ENCODE measurements at places on chromosomes 11 and 22. TPM values are rescaled to one million over a fixed set of nuclear protein-coding genes. Genes with fewer than 3 reads are reported as not detected.

DNA sequence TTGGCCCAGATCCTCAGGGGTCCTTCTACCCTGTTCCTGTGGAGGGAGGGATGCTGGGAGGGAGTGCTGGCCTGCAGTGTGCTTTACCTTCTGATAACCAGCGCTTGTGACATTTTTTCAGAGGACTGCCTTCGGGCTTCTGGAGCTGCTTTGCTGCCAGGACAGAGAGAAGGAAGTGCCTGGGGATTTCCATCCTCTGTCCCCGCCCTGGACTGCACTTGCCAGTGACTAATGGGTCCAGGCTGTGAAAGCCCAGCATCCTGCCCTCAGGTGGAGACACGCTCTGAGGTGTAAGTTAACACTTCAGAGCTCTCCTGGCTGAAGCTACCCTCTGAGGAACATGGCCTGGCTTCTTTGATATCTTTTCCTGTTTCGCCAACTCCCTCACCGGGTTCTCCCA is 158.7 kb upstream of the SYT13 start:
- DNase-seq, result no peak

The VPREB3 gene
- 0.62 TPM for polyA plus RNA-seq

- no peak for DNase-seq
These were observed 109.5 kb upstream of the PARVA start for GRCh38 chr11:12267921-12268320.

GRCh38 chr22:19626666-19627065 is 87.6 kb upstream of the SEPTIN5 start:
- no peak for DNase-seq

The TTC36 gene
- 2.0 TPM for polyA plus RNA-seq

DNA sequence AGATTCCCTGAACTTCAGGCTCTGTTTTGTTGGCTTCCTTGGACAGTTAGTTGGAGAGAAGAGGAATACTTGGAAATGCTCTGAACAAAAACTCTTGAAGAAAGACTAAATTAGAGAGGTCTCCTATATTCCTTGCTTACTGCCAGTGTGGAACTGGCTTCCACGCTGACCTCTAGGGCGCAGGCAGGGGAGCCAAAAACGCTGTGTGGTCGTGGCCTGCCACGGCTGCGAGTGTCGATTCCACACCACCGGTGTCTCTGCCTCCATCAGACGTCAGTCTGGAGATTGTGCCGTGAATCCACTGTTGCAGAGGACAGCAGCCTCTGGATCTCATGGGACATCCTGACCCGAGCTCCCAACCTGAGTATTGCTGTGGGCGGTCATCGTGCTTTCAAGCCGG is 37.5 kb upstream of the RAB1B start:
- DNase-seq, result no peak

DNA sequence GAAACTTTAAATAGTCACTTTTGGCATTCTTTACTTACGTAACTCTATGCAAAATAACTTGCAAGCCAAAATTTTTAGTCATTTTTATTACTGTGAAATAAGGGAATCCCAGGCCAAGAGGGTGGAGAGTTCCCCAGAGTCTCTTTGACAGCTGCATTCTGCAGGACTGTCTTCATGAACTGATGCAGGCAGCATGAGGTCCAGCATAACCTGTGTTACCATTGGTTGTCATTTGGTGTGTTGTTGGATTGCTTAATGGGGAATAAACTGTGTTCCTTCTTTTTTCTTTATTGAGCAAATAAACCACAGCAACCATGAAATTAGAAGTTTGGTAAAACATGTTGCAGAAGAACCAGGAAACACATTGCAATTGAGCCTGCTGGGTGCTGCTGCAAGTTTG is 24.6 kb downstream of the MMP27 start:
- no peak for DNase-seq

- no peak for DNase-seq
These were observed 3.6 kb upstream of the MRPL23 start for GRCh38 chr11:1943576-1943975.

The HIC2 gene
- 10.8 TPM for polyA plus RNA-seq

The LRRC56 gene
- polyA plus RNA-seq, result 5.3 TPM

The TBX1 gene
- polyA plus RNA-seq, result 0.32 TPM

The FBXO3 gene
- polyA plus RNA-seq, result 62.2 TPM

DNA sequence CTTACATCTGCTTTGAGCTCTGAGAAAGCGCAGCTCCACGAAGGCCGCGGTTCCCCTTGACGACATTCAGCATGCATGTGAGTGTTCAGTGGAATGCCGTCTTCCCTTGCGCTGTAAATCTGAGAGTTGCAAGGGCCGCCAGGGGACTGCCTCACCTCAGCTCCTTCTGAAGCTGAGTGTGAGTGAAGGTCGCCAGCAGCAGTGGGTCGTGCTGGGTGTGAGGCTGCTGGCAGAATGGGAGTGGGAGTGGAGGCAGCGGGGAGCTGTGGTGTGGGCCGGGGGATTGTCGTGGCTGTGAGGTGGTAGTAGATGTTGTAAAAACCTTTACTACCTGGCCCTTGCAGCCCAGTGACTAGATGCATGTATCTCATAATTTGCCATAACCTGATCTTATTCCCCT is 65.2 kb downstream of the PPP6R2 start:
- DNase-seq, result no peak

- DNase-seq, result no peak
These were observed 1.4 kb downstream of the CHRNA10 start for GRCh38 chr11:3669742-3670183.

The MLC1 gene
- polyA plus RNA-seq, result 1.1 TPM

The BIK gene
- polyA plus RNA-seq, result 1.0 TPM

DNA sequence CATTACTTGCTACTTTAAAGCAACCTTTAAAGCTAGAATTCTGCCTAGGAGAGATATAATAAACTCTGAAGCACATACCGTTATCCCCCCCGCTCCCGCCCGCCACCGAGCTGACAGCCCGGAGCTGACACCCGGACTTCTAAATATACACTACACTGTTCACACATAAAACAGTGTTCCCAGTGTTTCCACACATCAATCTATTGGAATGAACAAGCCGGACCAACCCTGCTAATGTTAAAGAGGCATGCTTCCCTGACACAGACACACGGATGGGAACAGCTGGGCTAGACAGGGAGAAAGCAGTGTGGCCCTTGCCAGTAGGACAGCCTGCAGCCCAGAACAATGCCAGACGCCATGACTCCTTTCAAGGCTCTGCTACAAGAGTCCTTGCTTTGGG is 108.4 kb upstream of the CSNK2A3 start:
- no peak for DNase-seq

GRCh38 chr11:68689737-68690625 is 5.6 kb downstream of the GAL start:
- no peak for DNase-seq

DNA sequence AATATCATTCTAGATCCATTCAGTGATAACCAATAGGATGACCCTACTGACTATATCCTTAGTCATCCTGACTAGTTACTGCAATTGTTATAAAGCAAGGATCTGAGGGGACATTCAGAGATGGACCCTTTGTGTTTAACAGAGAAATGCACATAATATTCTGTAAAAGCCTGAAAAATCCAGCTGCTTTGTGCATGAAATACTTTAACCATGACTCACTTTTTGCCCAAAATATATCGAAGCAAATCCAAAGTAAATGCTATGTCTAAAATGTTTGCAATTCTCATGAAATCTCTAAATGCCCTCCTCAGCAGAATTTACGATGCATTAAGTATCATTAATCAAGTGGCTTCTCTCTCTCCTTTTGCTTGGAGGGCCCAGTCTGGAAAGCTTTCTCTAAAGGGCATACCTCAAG is 178.8 kb upstream of the MTMR2 start:
- no peak for DNase-seq

The MMP10 gene
- 0.11 TPM for polyA plus RNA-seq

The NCR3LG1 gene
- polyA plus RNA-seq, result 1.1 TPM

- DNase-seq, result no peak
These were observed 11.4 kb upstream of the PITPNB start for GRCh38 chr22:27930331-27931060.

- no peak for DNase-seq
These were observed 17.2 kb downstream of the MYEOV start for GRCh38 chr11:69310934-69311766.

GRCh38 chr11:113184498-113184897 is 129.9 kb upstream of the TTC12 start:
- no peak for DNase-seq

The OR8D4 gene
- polyA plus RNA-seq, result not detected

GRCh38 chr22:39669432-39669831 is 98.9 kb downstream of the CACNA1I start:
- no peak for DNase-seq

- DNase-seq, result no peak
These were observed 46.8 kb upstream of the PGR start for GRCh38 chr11:101176381-101176780.

DNA sequence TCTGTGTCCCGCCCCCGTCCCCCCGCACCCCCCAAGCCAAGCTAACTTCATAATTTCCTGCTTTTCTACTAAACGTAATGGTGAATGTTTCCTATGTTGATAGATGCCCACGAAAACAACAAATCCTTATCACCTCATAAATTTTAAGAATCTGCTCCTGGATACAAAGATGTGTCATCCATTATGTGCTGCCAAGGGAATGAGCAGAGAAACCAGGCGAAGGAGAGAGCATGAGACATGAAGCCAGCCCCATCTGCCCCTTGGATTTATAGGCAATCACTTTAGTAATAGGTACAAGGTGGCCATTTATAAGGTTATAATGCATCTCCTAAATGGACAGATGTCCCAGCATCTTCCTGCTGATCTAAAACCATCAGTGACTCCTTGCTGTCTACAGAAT is 30.3 kb downstream of the LAYN start:
- DNase-seq, result no peak

The CTSD gene
- 252 TPM for polyA plus RNA-seq

GRCh38 chr22:36286096-36286957 is 33.4 kb downstream of the APOL1 start:
- DNase-seq, result no peak

DNA sequence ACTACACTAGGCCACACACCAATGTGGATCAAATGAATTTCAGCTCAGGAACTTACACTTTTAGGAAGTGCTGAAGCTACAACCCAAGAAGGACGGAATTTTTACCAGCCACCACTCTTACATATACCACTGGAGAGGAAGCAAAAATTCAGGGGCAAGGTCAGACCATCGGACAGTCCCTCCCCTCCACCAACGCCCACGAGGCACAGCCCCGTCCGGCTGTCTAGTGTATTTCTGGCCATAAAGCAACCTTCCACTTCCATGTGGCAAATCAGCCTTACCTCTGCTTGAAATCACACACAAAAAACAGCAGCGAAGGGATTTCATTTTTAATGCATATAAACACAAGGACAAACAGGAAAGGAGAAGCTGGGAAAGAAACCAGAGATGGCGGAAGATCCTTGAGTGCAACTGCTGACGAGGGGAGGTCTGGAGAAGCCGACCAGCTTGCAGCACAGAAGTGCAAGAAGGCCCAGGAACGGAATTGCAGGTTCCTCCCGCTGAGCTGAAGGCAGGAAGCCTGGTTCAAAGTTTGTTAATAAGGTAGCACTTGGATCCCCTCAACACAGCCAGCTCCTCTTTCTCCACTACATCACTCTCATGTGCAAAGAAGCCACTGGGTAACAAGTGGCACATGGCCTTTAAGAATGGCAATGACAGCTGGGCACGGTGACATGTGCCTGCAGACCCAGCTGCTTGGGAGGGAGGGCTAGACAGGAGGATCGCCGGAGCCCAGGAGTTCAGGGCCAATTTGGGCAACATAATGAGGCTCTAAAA is 71.5 kb downstream of the SHANK2 start:
- no peak for DNase-seq

GRCh38 chr22:24141586-24141985 is 39.7 kb upstream of the SUSD2 start:
- no peak for DNase-seq

DNA sequence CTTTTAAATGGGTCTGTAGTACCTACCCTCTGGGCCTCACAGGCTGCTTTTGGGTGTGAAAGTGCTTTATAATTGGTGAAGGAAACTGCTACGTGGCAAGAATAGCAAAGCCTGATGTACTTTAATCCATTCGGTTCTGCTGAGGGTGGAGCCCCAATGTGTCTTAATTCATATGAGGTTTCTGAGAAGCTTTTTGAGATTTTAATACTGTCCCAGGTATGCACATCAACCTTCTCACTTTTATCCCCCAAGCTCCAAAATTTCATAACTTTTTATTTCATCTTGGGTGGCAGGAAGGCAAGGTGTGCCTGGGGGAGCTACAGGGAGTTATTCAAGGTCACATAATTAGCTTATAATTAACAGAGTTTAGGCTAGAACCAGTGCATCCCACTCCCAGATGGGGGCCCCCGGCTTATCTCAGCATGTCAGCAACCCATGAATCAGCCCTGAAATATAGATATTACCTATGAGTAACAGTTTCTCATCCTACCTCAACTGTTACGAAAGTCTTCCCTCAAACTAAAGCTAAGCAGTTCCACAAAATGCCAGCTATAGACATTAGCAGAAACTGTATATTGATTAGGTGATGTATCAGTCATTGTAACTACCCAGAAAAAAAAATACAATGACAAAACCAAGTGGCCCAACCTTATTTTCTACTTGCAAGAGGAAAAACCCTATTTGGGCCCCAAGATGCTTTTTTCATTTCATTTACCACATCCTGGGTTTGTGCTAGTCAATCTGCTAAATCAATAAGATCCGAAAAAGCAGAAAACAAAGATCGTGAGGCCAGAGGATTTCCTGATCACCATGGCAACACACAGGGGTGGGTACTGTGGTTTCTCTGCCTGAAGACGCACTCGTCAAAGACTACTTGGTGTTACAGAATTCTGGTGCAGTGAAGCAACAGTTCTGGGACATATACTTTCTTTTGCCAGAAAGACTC is 26.7 kb downstream of the CD44 start:
- DNase-seq, result no peak

GRCh38 chr11:12835286-12835685 is 161.1 kb downstream of the TEAD1 start:
- DNase-seq, result no peak

The ANO5 gene
- 3.7 TPM for polyA plus RNA-seq

Data from left renal cortex interstitium (tissue), 4 donors.